ENCODE measurements at places on chromosomes 2 and 18. TPM values are rescaled to one million over a fixed set of nuclear protein-coding genes. Genes with fewer than 3 reads are reported as not detected.

TP53I3 gene
- 25.3 TPM for total RNA-seq

CDH19 gene
- 160 TPM for total RNA-seq

DNA sequence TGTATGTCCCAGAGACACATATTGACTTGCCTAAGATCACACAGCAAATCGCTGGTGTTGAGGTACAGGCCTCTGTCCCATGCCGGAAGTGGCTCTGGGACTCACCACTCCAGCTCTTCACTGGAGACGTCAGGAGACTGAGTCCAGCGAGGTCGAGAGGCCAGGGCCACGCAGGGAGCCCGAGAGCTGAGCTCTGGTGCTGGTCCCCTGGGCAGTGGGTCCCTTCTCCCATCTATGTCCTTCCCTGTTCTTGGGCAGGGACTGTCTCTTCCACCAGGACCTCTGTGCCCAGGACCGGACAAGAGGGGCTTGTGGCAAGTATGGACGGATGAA lies 62.4 kb upstream of the TWIST2 start:
- DNase-seq, result no peak

RETSAT gene
- 42.8 TPM for total RNA-seq

E2F6 gene
- total RNA-seq, result 14.1 TPM

All from sciatic nerve (tissue), 2 donors.